ENCODE measurements at places on chromosomes 2 and 18.

DNA sequence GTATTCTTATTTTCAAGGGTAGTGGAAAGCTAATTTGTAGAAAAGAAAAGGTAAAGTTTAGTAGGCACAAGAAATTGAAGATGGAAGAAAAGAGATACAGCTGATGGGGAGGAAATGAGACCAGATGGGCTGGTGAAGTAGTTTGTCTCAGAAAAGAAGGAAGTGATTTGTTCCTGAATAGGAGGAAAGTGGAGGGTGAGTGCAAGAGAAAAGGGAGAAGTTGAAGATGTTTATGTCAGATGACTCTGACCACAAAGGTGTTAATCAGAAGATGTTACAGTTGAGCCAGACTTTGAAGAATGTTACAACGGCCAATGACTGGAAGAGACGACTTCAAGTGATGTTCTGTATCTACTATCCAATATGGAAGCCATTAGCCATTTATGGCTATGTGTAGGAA is 21.2 kb downstream of the ZSCAN30 start:
- H3K27ac ChIP-seq = peak overlapping the region; percentile 4
- H3K27me3 ChIP-seq = peaks cover 9% of the 10 kb centered on the region
- DNase-seq = no peak

GRCh38 chr18:23587220-23587642 is 925 bp upstream of the NPC1 start:
- peaks cover 4% of the 10 kb centered on the region for H3K27me3 ChIP-seq
- no peaks in the 10 kb centered on the region for H3K36me3 ChIP-seq

DNA sequence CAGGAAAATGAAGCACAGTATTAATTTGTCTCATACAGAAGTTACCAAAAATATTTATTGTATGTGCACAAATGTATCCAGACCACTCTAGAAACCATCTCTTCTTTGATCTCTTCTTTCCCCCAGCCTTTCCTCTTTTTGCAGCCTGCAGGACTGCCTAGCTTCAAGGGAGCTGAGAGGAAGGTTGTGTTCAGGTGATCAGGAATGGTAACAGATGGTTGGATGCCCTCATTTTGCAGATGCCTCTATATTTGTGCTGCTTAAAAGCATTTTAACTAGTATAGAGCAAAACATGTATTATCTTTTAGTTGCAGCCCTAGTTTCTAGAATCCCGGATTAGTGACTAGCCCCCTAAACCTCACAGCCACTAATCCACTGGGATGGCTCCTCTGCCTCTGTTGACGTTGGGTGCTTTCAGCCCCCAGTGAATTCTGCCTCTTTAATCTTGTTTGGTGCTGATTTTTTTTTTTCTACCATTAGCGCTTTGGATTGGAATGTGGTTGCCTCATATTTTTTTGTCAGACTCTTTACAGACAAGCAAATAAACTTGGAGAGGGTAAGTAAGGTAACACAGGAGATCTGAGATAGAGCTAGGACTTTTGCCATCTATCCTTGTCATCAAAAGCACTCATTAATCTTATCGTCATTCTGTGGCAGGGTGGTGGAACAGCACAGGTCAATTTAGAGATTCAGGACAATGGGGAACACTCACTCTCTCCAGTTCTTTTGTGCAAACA is 103.8 kb upstream of the NDUFV2 start:
- peak overlapping the region; percentile 13 for H3K4me3 ChIP-seq
- no peak for DNase-seq
- H3K36me3 ChIP-seq = peaks cover 8% of the 10 kb centered on the region

- no peaks in the 10 kb centered on the region for H3K4me1 ChIP-seq
- H3K4me3 ChIP-seq = no peak overlapping the region
- H3K36me3 ChIP-seq = peaks cover 17% of the 10 kb centered on the region
- H3K27me3 ChIP-seq = peaks cover 2% of the 10 kb centered on the region
- no peak overlapping the region for H3K27ac ChIP-seq
Measured at GRCh38 chr2:24538720-24539119, 47.7 kb downstream of the NCOA1 start.
